Ureter (tissue), 1 donor: ENCODE measurements at places on chromosomes 1 and 21. TPM values are rescaled to one million over a fixed set of nuclear protein-coding genes. Genes with fewer than 3 reads are reported as not detected.
A peak's percentile ranks its signal among the peaks of the same experiment; 100 is the strongest.

DNA sequence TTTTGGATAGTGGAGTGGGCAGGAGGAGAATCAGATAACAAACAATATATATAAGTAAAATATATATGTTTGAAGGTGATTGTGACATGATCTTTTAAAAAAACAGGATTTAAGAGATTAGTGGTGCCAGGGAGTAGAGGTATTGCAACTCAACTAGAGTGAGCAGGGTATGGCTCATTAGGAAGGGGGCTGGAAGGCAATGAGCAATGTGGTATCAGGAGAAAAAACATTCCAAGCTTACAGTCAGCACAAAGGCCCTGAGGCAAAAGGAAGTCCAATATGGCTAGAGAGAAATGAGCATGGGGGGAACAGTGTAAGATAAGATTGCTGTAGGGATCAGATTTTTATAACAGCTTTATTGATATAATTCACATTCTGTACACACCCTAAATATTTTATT, 5.3 kb upstream of the GADD45A start:
- DNase-seq, result no peak

GRCh38 chr1:86706018-86706635, 1.8 kb downstream of the SH3GLB1 start:
- no peak for DNase-seq

GRCh38 chr1:3847081-3847480, 9.9 kb downstream of the CEP104 start:
- DNase-seq, result no peak

DNA sequence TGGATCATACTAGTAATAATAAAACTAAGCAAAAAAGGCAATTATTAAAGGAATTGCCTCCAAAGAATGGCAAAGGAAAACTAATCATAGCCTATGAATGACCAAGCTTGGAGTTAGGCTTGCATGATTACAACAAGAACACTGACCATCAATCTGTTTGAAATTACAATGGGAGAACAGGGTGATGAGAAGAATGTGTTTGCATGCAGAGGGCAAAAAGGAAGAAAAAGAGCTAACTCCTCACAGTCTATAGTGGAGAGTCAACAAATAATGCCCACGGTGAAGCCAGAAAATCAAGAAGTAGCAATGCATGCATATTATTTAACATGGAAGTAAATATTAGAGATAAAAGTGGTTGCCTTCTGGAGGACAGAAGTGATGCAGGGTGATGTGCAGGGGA, 71.8 kb downstream of the COLGALT2 start:
- DNase-seq, result no peak

DNA sequence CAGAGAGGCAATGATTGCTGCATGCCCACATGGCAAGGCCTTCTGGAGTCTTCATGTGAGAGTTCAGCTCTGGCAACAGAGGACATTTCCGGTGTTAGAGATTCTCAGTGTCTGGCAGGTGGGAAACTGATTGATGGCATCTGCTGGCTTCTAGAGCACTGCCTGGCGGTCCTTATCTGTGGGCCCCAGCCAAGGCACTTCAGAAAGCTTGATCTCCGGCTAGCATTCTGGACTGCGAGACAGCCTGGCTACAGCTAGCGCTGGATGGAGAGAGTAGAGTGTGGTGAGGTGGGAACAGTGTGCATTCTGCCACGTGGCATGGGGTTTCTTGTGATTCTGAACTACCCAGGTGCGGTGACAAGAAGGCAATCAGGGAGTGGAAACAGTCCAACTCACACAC, 9.4 kb downstream of the ZNF678 start:
- no peak for DNase-seq

GRCh38 chr1:41902664-41903063, 16.1 kb downstream of the HIVEP3 start:
- no peak for DNase-seq

DNA sequence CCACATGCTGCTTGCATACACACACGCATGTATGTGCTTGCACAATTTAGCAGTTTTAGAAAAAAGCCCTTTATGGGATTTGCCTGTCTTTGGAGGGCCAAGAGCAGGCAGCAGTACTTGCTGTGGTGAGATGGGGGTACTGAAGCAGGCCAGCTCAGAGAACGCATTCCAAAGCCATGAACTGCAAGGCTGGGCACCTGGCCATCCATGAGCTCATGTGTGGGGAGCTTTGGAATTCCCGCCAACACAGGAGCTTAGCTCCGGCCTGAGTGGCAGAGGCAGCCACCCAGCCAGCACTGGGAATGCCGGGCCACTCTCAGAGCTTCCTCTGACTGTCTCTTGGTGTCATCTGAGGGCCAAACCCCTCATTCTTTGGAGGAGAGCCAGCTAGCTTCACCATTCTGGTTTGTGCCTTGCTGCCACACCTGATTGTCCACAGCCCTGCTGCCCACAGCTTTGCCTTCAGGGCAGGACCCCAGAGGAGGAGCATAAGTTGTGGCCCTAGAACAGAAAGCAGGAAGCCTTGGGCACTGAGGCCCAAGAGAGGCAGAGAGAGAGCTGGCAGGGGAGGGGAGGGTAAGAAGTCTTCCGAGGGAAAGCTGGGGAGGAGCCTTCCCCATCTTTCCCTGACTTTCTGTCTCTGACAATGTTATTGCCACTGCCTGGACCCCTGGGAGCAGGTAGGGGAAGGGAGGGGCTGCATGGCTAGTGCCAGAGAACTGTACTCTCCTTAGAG, 92.1 kb upstream of the POU3F1 start:
- peak; percentile 82 for DNase-seq

DNA sequence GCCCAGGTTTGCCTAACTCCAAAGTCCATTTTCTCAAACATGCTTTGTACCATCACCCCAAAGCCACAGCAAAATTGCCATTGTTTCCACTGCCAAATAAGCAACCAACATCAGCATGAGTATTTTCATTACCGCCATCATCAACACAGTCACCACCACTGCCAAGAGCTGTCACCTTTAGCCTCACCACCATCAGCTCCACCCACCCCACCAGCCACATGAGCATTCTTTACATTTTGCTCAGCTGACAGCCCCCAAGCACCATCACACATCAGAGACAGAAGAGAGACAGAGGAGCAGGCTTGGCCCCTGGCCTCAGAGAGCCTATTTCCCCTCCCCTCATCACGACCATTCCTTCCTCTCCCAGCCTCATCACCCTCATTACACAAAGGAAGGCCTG, 42.7 kb downstream of the TAS1R2 start:
- no peak for DNase-seq

KRTAP13-4 gene
- not detected for total RNA-seq

S100A8 gene
- total RNA-seq, result 31.6 TPM

ECM1 gene
- total RNA-seq, result 10.8 TPM

KRTAP21-3 gene
- total RNA-seq, result not detected
